Activated naive CD8-positive, alpha-beta T cell treated with anti-CD3 and anti-CD28 coated beads, Interleukin-2, amount 10 ng/mL, durations not matched to agents 7 days and 5 days (primary cell): ENCODE measurements at places on chromosomes 2 and 18. TPM values are rescaled to one million over a fixed set of nuclear protein-coding genes. Genes with fewer than 3 reads are reported as not detected.
A peak's percentile ranks its signal among the peaks of the same experiment; 100 is the strongest.

The ESCO1 gene
- total RNA-seq, result 26.1 TPM

The ANKRD39 gene
- 33.9 TPM for total RNA-seq

The MROH2A gene
- not detected for total RNA-seq

The EFEMP1 gene
- total RNA-seq, result not detected

The ARMC9 gene
- total RNA-seq, result 2.0 TPM

The IGFBP5 gene
- 0.14 TPM for total RNA-seq

The PLCL1 gene
- total RNA-seq, result 1.2 TPM

DNA sequence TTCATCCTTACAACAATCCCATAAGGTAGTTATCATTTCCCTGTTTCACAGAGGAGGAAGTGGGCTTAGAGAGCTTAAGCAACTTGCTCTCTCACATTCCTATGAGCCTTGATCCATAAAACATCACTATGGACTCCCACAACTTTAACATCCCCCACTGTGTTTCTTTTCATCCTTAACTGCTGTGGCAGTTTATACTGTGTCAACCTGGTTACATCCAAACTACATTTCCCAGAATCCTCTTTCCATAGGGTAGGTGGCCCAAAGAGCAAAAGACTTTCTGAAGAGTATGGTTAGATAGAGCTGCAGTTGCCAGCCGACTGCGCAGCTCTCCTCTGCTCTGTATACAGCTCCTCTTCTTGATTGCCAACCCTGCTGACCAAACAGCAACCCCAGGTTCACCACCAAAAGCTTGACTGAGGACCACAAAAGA lies 22.5 kb downstream of the MAP3K2 start:
- no peak for DNase-seq

- DNase-seq, result no peak
Observed at GRCh38 chr2:227025510-227025909, 138.5 kb downstream of the COL4A4 start.

- no peak for DNase-seq
Observed at GRCh38 chr18:78920456-78921138, 59.0 kb upstream of the SALL3 start.

- DNase-seq, result peak; percentile 41
Observed at GRCh38 chr18:79798346-79798998, 734 bp downstream of the KCNG2 start.

DNA sequence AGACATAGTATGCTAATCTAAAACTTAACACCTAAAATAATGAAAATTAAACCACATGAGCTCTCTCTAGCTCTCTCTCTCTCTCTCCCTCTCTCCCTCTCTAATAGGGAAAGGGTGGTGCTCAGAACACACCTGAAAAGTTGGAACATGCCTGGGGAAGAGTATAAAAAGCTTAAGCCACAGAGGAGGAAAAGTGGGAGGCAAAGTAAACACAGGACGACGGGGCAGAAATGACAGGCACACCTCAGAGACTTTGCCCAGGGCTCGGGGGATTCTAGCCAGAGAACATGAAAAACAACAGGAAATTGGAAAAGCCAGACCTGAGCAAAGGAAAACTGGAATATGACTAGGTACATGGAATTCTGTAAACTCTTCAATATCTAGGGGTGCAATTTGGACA lies 666.1 kb downstream of the BCL11A start:
- DNase-seq, result no peak

GRCh38 chr2:102770506-102770905 lies 8.7 kb downstream of the TMEM182 start:
- no peak for DNase-seq

DNA sequence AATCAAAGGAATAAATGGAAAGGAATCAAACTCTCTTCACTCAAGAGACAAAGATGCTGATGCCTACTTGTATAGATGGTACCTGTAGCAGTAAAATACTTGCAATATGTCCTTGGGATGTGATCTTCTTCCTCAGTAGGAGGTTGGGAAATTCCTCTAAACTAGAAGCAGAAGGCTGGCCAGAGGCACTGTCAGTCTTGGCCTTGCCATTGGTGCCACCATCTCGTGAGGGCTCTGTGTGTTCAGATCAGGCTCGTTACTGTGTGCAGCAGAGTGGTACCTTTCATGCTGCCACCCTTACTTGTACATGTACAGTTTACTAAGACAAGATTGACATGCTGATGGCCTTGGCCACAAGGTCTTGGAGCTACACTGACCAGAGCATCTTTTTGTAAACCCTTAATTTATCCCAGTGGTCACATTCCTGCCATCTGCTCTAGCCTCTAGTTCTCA lies 169.0 kb downstream of the MYCN start:
- DNase-seq, result no peak

- DNase-seq, result no peak
Observed at GRCh38 chr2:33246432-33246831, 230.0 kb upstream of the RASGRP3 start.
